Hepatocyte (in vitro differentiated cells): ENCODE measurements at places on chromosomes 3 and 15.

GRCh38 chr3:185328324-185329004, 34.5 kb upstream of the MAP3K13 start:
- peak; percentile 83 for DNase-seq

GRCh38 chr15:74291101-74292071, 55.3 kb downstream of the CCDC33 start:
- DNase-seq: peak; percentile 91

- DNase-seq: no peak
These were observed 39.7 kb downstream of the ARHGEF3 start for GRCh38 chr3:56761887-56762651.

- DNase-seq: no peak
These were observed 5.3 kb upstream of the REC114 start for GRCh38 chr15:73437543-73438109.

DNA sequence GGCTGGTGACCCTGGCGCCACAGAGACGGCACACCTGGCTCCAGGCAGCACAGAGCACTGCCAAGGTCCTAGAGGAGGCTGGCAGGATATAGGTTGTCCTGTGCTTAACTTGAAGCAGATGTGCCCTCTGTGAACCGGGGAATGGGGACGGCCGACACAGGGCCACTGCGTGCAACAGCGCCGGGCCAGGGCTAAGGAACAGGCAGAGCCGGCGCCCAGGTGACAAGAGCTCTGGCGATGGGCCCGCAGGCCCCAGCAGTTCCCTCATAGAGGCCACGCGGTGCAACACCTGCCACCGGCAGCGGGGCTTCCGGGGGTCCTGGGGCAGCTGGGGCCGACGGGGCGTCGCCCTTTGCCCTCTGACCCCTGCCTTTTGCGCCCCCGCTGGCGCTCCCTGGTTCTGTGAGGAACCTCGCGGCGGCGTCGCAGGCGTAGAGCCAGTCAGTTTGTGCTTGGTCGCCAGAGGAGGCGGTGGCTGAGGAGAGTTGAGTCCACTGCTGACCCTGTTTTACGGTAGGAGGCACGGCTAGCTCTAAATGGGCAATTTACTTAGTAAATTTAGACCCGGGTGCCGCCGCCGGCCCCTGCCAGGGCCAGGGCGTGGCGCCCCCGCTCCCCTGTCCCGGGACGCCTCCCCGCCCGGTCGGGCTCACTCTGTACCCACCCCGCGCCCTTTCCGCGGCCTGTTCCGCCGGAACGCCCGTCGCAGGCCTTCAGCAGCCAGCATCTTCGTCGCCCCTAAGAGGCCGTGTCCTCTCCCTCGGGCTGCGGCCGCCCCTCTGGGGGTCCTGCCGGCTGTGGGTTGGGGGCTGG, at the start of gene NPAP1:
NPAP1 (plus strand) TSS at position 444 of the 813 bp plus-strand sequence; CDS start at position 537, 93 bp downstream.
- no peak for DNase-seq

DNA sequence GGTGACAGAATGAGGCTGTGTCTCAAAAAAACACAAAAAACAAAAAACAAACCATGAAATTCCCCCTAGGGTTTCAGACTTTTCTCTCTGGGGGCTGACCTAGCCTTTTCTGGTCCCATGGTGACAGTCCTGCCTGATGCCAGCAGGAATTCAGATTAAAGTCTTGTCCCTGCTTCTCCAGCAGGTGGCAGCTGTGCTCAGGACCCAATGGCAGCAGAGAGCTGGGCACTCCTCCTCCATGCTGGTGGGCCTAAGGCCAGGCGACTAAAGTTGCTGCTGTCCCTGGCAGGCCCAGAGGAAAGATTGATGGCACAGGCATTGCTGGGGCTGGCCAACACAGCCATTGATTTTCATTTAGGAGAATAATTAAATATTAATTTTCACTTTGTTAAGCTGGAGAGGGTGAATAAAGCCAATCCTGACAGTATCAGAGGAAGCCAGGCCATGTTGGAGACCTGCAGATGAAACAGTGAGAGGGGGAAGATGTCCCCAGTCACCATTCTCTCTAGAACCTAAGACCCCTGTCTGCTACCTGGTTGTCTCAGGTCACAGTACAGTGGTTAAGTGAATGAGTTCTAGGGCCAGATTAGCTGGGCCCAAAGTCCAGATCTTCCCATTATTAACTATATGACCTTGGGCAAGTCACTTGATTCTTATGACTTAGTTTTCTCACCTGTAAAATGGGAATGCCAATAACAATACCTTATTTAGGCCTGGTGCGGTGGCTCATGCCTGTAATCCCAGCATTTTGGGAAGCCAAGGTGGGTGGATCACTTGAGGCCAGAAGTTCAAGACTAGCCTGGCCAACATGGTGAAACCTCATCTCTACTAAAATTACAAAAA, 7.1 kb downstream of the CELF6 start:
- DNase-seq: peak; percentile 74

DNA sequence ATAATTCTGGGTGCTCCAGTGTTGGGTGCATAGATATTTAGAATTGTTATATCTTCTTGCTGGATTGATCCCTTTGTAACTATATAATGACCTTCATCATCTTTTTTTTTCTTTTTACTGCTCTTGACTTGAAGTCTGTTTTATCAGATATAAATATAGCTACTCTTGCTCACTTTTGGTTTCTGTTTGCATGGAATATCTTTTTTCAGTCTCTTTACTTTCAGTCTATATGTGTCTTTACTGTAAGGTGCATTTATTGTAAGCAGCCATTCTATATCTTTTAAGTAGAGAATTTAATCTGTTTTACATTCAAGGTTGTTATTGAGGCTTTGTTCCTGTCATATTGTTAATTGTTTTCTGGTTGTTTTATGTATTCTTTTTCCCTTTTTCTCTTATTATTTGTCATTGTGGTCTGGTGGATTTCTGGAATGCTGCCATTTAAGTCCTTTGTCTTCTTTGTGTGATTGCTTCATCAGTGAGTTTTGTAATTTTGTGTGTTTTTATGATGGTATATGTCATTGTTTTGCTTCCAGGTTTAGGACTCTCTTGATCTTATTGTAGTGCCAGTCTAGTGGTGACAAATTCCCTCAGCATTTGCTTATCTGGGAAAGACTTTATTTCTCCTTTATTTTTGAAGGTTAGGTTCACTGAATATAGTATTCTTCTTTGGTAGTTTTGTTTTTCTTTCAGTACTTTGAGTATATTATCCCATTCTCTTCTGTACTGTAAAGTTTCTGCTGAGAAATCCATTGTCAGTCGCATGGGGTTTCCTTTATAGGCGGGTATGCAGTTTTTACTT, 8.3 kb upstream of the PRR23C start:
- no peak for DNase-seq

GRCh38 chr3:126053949-126054569, 29.9 kb downstream of the SLC41A3 start:
- no peak for DNase-seq

- no peak for DNase-seq
These were observed 26.1 kb upstream of the GREM1 start for GRCh38 chr15:32691689-32692038.
